NCI-H1436 treated with DMSO at 0.1 percent for 48 hours (cell line): ENCODE measurements at places on chromosomes 2 and 18.

DNA sequence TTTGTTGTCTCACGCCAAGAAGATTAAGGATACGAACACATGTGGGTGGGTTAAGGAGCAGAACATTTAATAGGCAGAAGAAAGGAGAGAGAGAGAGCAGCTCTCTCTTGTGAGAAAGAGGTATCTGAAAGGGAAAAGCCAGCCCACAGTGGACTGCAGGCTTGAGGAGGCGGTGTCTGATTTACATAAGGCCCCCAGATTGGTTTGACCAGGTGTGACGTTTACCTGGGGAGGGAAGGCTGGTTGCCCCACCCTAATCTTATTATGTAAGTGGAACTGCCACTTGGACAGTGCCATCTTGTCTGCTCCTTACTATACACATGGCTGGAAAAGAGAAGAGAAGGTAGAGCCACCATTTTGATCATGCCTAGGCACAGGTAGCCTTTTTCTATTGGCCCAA, 189.2 kb downstream of the NCK2 start:
- no peak for DNase-seq

- no peak for DNase-seq
Observed at GRCh38 chr18:154151-154550, 4.2 kb upstream of the USP14 start.

DNA sequence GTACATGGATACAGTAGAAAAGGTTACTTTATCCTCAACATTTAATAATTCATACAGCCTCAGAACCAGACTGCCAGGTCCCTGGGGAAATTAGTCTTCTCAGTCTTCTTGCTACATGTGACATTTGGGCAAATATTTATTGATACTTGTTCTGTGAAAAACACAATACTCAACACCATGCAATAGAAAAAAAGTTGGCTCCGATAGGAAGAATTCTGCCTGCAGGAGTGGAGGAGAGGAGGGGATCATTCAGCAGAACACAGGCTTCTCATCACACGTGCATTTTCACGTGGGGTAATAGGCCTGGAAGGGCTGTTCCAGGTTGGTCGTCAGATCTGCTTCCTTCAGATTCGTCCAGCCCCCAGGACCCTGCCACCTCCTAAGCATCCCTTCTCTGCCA, 58.4 kb upstream of the ACKR3 start:
- no peak for DNase-seq

GRCh38 chr2:173064151-173064805, 11.4 kb upstream of the MAP3K20 start:
- DNase-seq = no peak

DNA sequence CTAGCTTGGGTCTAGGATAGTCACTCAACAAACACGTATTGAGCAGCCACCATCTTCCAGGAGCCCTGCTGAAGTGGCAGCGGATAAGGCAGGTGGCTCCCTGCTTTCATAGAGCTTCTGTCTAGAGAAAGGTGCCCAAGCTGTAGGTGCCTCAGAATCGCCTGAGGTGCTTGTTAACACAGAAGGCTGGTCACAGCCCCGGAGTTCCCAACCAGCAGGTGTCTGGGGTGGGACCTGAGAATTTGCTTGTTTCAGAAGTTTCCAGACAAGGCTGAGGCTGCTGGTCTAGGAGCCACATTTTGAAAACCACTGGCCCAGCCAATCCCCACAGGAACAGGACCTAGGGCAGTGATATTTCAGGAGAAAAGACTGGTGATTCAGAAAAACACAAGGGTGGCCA, 45.3 kb upstream of the SMAD7 start:
- DNase-seq = no peak

GRCh38 chr18:44731530-44732237, 51.0 kb downstream of the SETBP1 start:
- DNase-seq = no peak

DNA sequence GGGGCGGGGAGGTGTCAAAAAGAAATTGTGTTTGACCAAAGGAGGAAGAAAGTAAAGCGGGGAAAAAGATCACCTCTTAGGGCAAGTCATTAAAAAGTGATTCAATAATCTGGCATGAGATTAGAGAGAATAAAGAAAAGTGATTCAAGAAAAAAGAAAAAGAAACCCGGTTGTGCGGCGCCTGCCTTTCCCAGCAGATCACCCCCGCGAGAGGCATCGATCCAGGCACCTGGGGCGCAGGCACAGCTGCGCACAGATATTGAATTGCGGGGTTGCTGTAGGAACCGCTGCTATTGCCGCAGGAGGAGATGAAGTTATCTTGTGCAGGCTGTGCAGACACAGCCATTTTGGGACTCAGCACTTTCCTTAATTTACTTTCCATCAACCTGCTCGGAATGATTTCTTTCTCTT, 71.2 kb downstream of the PLB1 start:
- no peak for DNase-seq

DNA sequence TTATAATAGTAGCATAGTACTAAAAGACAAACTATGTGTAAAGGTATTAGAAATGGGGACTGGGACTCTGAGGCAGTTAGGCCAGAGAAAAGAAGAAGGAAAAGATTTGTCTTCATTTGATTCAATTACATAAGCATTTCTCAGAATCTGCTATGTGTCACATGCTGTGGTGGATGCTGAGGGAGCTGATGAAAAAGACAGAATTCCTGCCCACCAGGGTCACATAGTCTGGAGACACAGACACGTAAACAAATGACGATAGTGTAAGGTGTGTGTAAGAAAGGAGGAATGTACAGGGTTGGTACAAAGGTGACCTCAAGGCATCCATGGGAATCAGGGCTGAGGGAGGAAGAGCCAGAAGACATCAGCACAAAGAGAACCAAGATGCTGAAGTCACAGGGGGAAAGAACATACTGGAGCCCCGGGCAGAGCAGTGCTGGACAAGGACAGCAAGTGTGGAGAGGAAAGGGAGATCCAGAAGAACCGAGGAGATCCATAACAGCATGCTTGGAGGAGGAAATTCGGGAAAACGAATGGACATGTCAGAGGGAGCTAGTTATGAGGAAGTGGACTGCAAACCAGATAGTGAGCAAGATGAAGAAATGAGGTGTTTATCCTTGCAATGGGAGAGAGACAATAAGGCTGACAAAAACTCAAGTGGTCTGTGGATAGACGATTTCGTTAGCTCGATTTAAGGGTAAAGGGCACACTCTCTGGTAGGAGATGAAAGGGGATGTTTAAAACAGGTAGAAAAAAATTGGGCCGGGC, 1.2 kb upstream of the MAPRE3 start:
- no peak for DNase-seq

- no peak for DNase-seq
Observed at GRCh38 chr2:2466534-2466933, 135.5 kb upstream of the MYT1L start.

GRCh38 chr2:113755835-113756354, 547 bp downstream of the SLC35F5 start:
- DNase-seq = no peak

GRCh38 chr2:210862283-210863065, 306.1 kb downstream of the CPS1 start:
- no peak for DNase-seq

DNA sequence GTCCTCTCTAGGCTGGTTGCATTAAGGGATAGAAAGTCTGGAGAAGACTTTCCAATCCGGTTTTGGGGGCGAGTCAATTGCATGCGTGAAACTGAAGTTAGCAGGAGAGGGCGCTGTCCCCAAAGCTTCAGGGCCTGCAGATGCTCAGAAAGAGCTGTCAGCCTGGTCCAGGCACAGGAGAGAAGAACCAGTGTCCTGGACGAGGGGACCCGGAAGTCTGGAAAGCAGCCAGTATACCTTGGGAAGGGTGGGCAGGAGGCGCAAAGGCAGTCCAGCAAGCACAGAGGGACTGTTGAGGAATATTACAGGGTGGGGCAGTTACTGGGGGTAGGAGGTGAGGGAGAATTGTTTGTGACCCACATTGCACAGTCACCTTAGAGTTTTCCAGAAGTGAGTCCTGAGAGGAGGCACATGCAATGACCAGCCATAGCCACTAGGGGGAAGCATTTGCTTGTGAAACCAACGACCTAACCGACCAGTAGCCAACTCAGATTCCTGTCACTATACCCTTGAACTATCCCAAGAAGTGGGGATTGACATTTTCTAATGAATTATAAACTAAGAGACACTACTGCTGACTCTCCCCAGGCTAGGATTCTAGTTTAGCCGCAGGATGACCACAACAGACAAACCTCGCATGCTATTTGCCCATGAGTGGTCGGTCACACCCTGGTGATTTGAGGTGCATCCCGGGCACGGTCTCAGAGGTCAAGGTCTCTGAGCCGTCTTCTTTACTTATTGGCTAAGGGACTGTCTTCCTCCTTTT, 172.8 kb downstream of the RDH14 start:
- no peak for DNase-seq

DNA sequence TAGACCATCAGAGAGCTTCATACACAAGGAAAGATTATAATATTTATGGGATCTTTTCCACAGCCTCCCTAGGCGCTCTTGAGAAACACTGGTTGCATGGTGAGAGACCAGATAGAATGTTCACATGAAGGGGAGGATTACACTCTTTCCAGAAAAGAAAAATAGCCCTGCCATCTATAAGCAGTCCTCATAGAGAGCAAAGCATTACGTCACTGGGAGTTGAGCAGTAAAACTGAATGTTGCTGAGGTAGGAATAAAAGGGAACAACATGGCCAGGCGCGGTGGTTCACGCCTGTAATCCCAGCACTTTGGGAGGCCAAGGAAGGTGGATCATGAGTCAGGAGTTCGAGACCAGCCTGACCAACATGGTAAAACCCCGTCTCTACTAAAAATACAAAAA, 1934.3 kb downstream of the SUCLG1 start:
- no peak for DNase-seq

- no peak for DNase-seq
Observed at GRCh38 chr18:38930881-38931753, 1365.5 kb upstream of the CELF4 start.

DNA sequence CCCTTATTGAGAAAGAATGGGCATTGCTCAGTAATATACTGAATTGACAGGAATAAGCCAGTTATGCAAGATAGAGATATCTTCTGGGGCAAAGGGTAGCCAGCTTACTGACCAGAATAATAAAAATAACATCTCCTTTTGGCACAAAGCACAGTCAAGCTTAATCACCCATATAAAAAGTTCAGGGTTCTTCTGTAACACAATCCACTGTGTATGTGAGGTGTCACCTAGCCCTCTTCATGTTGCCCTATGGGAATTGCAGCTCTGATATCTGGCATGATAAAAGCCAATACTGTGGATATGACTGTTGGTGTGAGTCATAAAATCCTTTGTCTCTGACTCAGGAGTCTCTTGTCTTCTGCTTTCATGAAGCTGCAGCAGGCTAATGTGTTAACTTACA, 90.8 kb downstream of the DSEL start:
- no peak for DNase-seq

DNA sequence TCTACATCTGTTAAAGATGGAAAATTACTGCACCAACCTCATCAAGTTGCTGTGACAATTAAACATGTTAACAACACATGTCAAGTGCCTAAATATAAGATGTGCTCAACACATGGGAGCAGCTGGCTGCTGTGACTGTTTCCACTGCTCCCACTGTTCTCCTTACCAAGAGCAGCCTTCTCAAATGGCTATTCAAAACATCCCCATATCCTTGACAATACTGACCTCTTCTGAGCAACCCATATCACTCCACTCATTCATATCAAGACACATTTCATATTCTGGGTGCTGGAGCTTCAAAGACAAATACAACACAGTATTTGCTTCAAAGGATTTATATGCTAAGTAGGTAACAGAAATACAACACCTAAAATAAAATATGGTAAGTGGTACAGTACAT, 60.3 kb downstream of the PIAS2 start:
- no peak for DNase-seq

DNA sequence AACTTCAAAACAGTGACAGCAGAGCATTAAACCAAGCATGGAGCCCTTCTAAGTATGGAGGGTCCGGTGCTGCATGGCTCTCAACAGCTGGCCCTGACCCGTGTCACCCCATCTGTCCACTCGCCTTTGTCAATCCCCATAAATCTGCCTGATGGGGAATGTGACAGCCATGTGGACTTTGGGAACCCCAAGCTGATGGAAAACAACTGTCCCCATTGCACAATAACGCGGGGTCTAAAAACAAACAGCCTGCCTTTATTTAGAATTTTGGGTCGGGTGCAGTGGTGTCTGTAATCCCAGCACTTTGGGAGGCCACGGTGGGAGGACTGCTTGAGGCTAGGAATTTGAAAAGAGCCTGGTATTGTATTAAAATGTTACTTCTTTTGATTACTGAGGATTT, 17.1 kb upstream of the THADA start:
- DNase-seq = no peak

DNA sequence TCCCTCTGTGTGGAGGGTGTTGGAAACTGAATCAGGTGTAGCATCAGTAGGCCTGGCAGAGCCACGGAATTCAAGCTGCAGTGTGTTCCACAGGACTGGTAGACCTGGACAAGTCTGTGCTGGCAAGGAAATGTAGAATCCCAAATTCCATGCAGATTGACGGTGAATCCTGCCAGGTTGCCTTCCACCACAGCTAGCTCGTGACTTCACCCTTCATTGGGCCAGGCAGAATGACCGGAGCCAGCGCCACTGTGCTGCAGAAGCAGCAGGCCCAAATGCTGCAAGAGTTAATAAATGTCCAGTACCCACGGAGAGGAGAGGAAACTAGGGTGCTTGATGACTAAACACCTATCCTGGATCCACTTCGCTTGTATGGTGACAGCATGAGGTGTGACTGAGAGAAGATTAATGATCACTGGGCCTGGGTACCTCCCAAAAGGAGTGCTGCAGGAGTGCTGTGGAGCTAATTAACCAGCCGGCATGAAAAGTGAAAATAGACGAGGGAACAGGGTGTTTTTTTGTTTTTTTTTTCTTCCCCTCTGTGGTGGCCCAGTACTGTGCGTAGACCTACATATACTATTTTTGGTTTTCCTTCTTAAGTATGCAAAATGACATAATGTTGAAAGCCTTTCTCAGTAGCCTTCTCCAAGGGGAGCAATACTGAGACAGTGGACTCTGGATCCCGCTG, 122.2 kb downstream of the TANC1 start:
- no peak for DNase-seq

GRCh38 chr18:42392416-42392815, 437.4 kb downstream of the PIK3C3 start:
- no peak for DNase-seq
